Caki2 (cell line): ENCODE measurements at places on chromosomes 3 and 15. TPM values are rescaled to one million over a fixed set of nuclear protein-coding genes. Genes with fewer than 3 reads are reported as not detected.

ITIH1 gene
- not detected in 2 replicates for total RNA-seq

TM4SF1 gene
- total RNA-seq: 60.5 and 64.6 TPM in 2 replicates

TMEM207 gene
- not detected in 2 replicates for total RNA-seq

CCDC39 gene
- not detected in 2 replicates for total RNA-seq

OCA2 gene
- 0.75 and 1.5 TPM in 2 replicates for total RNA-seq

IRAK2 gene
- total RNA-seq: 7.6 and 8.3 TPM in 2 replicates

MYLK gene
- 28.8 and 34.2 TPM in 2 replicates for total RNA-seq

UBAP1L gene
- total RNA-seq: not detected in 2 replicates

PYGO1 gene
- 0.96 and 1.9 TPM in 2 replicates for total RNA-seq

PP2D1 gene
- not detected in 2 replicates for total RNA-seq

TIMP4 gene
- 9.8 and 10.5 TPM in 2 replicates for total RNA-seq

EOMES gene
- total RNA-seq: not detected in 2 replicates

SGO1 gene
- total RNA-seq: 9.4 and 10.8 TPM in 2 replicates

KIF7 gene
- total RNA-seq: not detected in 2 replicates

MESD gene
- 16.6 and 18.5 TPM in 2 replicates for total RNA-seq

- DNase-seq: no peak
Observed at GRCh38 chr3:33722626-33723370, 4.7 kb upstream of the CLASP2 start.

GRCh38 chr3:147393943-147394883 is 12.1 kb downstream of the ZIC4 start:
- DNase-seq: no peak

- no peak for DNase-seq
Observed at GRCh38 chr15:49521802-49522201, 98.8 kb downstream of the FGF7 start.

- no peak for DNase-seq
Observed at GRCh38 chr15:101092156-101092866, 159.5 kb downstream of the CHSY1 start.

DNA sequence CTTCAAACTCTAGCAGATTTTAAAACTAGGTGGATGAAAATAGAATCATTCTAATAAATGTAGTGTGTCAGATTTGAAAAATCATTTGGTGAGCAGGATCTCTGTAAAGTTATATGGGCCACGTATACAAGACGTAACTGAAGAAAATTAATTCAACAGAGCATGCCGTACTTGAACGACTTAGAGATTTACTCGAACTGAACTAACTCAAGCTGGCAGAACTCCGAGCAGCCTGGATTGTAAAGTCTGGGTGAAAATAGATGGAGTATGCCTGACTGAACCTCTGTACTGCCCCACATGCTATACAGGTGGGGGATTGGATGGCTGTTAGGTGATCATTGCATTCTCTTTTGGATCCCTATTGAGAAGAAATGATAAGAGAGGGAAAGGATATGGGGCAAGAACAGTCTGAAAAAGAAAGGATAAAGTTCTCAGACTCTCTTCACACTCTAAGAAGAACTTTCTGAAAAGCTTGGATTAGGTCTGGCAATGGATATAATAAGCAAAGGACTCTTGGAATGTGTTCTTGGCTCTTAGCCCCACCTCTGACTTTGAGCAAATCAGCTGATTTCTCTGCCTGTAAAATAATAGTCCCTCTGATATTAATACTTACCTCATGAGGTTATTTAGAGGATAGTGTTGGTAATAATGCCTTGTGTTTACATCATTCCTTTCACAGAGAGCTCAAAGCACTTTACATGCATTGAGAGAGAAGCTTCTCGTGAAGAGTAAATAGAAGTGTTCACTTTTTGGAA is 147.5 kb downstream of the FILIP1L start:
- no peak for DNase-seq

DNA sequence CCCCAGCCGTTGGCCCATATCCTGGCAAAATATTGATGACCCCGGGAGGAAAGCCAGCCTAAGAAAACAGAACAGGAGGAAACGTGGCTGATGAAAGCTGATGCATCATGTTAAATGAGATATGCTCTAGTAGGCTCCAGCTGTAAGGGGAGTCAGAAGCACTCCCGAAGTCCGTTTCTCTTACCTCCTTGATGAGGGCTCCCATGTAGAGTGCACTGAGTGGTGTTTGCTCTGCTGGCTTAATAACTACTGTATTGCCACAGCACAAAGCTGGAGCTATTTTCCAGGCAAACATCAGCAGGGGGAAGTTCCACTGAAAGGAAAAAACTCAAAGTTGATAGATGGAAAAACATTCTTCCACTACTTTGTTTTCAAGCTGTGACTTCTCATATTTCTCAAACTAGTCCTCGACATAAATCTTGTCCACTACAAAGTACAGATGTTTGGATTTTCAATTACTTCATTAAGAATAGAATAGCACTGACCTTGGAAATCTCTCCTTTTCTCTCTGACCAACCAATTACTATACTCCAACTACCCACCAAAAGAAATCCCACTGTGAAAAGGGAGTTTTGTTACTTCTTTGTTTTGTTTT is 72.7 kb downstream of the ALDH1A2 start:
- DNase-seq: no peak

- peak; percentile 89 for DNase-seq
Observed at GRCh38 chr3:170469151-170470062, 50.7 kb downstream of the CLDN11 start.

- DNase-seq: no peak
Observed at GRCh38 chr3:101509281-101509680, 3.7 kb downstream of the SENP7 start.

DNA sequence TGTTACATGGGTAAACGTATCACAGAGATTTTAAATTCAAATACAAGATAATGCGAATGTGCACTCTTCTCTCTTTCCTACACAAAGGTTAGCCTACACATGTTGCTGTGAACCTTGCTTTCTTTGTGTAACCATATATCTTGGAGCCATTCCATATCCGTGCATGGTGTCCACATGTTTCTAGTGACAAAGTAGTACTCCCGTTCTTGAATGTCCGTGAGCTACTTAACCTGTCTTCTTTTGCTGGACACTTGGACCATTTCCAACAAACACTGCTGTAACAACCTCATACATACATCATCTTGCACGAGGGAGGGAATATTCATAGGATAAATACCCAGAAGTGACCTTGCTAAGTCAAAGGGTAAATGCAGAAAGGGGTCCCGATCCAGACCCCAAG is 75.0 kb downstream of the STRIT1 start:
- DNase-seq: no peak

DNA sequence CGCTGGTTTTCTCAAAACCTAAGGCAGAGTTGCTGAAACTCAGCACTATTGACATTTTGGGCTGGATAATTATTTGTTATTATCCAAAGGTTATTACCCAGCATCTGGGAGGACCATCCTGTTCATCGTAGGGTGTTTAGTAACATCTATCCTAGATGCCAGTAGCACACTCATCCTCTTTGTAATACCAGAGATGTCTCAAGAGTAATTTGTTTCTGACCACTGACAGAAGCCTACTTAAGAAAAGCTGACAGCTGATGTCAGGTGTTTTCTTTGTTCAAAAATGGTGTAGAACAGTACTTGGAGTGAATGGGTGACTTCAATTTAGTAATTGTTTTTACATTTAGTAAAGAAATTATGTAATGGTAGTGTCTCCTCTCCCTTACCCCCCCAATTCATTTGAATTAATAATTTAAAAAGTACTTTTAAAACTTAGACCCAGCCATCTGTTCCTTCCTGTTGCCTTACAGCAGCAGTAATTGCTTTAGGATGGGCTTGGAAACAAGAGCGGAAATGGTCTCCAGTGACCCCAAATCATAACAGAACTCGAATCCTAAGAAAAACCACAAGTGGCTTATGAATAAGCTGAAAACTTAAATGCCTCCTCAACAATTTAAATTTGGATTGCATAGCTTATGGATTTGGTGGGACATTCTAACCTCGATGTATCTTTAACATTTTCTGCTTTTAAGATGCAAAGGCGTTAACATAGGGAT is 105.4 kb downstream of the PTPRG start:
- no peak for DNase-seq

- DNase-seq: no peak
Observed at GRCh38 chr3:36842275-36842674, 77.9 kb upstream of the DCLK3 start.

DNA sequence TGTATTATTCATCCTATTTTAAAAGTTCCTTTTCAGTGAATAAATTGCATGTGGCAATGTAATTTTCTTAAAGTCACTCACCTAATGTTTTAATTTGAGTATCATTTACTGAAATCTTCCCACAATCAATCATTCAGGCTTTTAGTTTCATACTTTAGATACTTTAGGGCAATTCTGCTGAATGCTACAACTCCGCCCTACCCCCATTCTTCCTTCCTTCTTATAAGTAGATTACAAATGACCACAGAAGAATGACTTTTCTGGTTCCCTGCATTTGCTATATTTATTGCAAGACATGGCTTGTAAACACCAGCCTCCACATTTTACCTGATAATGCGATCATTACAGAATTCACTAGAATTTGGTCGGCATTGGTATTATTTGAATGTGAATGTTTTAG is 1061.9 kb downstream of the FHIT start:
- no peak for DNase-seq

GRCh38 chr3:172173316-172174254 is 134.2 kb downstream of the FNDC3B start:
- no peak for DNase-seq

- DNase-seq: no peak
Observed at GRCh38 chr3:160098261-160098908, 109.8 kb downstream of the IL12A start.

GRCh38 chr3:54157860-54158259 is 35.5 kb downstream of the CACNA2D3 start:
- DNase-seq: no peak

DNA sequence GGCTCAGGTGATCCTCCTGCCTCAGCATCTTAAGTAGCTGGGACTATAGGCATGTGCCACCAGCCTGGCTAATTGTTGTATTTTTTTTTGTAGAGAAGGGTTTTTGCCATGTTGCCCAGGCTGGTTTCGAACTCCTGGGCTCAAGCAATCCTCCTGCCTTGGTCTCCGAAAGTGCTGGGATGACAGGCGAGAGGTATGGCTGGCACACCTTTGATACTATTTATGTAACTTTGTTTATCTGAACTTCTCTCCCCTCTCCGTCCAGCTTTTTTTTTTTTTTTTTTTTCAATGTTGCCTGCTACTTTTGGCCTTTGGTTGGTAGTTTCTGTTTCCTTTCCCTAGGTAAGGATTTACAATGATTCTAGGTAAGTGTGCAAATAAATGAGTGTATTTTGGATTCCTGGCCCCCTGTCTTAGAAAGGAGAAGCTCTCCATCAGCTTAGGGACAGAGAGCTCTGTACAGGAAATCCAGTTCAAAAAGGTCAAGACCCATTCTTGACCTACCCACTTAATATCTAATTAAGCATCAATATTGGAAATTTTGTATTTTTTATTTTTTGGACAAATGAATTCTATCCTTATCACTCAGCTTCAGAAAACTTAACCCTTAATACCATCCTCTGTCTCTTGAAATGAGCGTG is 6.8 kb downstream of the ARL6IP5 start:
- no peak for DNase-seq

- peak; percentile 7 for DNase-seq
Observed at GRCh38 chr3:16828815-16829214, 55.9 kb upstream of the PLCL2 start.

GRCh38 chr3:78963771-78964170 is 804.0 kb downstream of the ROBO1 start:
- DNase-seq: no peak

GRCh38 chr3:178318340-178318739 is 217.9 kb upstream of the KCNMB2 start:
- DNase-seq: no peak

DNA sequence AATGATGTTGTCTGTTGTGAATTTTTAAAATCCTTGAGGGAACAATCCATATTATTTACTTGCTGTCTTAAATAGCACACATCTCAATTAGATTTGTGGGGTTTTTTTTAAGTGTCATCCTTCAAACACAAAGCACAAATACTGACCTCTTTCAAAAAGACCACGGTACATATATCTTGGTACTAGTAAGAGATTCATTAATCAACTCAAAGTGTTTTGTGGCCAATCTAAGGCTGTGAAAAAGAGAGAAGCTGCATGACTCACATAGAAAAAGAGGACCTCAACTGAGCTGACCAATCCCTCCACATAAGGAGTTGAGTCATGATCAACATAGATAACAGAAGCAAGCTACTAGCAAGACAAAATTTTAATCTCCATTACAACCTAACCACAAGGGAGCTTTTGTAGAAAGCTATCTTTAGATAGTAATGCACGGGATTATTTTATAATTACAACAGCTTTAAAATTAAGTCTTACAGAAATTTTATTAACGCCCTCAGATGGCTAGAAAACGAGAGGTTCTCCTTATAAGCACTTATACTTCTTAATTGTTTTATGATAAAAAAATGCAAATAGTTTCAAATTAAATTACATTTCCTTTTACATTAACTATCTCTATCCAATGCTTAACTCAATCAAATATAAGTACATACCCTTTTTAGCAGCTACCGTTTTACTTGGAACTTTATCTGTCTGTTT is 60.5 kb downstream of the TOP2B start:
- DNase-seq: peak; percentile 56

- DNase-seq: no peak
Observed at GRCh38 chr3:160280836-160281235, 55.6 kb downstream of the C3orf80 start.

GRCh38 chr15:55589287-55589686 is 1.1 kb upstream of the PYGO1 start:
- DNase-seq: no peak

GRCh38 chr3:170307671-170308405 is 49.7 kb upstream of the SKIL start:
- no peak for DNase-seq

DNA sequence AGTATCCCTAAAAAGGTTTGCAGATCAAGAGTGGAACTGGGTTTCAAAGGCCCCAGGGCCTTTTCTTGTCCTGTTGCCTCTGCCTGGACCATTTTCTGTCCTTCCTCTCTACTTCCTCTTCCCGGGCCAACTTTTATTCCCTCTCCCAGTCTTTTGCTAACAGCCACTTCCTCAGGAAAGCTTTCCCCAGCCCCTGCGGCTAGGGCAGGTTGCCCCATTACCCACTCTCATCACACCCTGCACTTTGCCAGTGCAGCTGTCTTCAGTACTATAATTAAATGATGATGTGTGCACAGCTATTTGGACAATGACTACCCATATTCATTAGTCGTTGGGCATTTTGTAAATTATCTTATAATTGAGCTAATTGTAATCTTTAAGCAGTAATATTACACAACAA is 150.5 kb upstream of the THBS1 start:
- DNase-seq: no peak

GRCh38 chr15:52975941-52976449 is 185.9 kb upstream of the ONECUT1 start:
- DNase-seq: no peak

DNA sequence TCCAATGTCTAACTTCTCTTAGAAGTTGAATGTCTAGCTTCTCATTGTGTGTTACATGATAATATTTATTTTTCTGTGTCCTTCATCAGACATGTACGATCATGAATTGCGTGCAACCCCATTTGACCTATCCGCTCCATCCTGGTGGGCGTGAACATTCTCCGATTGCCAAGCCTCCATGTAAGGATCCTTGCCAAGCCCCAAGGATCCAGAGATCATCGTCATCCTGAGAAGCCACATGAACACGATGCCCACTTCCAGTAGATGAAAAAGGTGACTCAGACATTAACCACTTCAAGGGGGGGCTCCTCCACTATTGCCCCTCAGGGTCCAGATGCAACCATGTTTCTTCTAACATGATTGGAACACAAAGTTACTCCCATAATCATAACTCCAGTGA is 25.5 kb upstream of the KNG1 start:
- no peak for DNase-seq
